ENCODE measurements at places on chromosomes 4 and X.

GRCh38 chr4:9969526-9970398 is 51.5 kb downstream of the SLC2A9 start:
- no peak for DNase-seq

DNA sequence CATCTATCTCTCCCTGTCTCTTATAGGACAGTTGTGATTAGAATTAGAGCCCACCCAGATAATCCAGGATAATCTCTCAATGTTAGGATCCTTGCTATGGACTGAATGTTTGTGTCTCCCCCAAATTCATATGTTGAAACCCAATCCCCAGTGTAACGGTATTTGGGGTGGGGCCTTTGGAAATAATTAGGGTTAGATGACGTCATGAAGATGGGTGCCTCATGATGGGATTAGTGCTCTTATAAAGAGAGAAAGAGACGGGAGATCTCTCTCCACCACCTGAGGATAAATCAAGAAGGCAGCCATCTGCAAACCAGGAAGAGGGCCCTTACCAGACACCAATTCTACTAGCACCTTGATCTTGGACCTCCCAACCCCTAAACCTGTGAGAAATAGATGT is 33.7 kb upstream of the SHISA3 start:
- DNase-seq: no peak

GRCh38 chrX:153959649-153960048 is 12.0 kb downstream of the HCFC1 start:
- no peak for DNase-seq

DNA sequence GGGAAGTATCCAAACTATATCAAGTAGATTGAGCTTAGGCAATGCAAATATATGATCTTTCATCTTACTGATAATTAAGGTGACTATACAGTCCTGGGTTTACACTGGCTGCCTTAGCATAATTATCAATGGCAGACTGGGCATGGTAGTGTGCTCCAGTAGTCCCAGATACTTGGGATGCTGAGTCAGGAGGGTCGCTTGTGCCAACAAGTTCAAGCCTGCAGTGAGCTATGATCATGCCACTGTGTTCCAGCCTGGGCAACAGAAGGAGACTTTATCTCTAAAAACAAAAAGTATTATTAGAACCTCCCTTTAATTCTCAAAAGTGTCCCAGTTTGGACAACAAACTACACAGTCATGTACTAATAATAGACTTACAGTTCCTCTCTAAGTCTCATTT is 99.4 kb upstream of the RASGEF1B start:
- DNase-seq: no peak

- DNase-seq: no peak
These were observed 583.9 kb upstream of the DIPK2B start for GRCh38 chrX:45784590-45784989.

- no peak for DNase-seq
These were observed 22.2 kb upstream of the HSPA4L start for GRCh38 chr4:127759893-127760292.

GRCh38 chrX:15233416-15234015 is 36.4 kb downstream of the ASB9 start:
- no peak for DNase-seq

DNA sequence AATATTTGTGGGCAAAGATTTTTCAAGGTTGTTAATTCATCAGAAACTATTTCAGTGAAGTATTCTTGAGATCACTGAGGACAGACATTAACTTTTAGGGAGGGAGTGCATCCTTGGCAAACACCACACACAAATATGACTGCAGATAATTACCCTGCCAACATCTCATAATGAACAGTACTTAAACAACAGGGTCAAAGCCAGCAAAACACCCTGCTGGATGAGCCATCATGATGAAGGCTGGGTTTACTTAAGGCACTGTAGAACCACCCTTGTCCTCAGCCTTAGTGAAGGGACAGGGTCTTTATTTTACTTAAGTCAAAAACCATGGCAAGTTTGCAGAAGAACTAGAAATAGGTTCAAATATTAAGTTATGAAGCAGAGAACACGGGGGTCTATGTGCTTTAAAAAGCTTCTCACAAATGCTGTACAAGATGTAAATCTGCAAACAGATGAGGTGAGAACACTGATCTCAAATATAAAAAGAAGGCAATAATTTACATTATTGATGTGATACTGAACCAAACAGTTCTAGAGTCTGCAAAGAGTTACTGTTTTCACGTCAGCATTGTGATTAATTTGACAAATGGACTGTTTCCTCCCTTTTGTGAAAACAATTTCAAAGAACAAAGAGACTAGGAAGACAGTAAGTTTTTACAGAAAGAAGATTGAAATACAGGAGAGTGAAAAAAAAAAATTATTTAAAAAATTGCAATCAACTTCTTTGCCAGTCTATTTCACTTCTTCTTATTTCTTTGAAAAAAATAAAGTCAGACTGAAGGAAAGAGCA is 28.2 kb downstream of the TAPT1 start:
- no peak for DNase-seq

- no peak for DNase-seq
These were observed 113.4 kb upstream of the TRIM2 start for GRCh38 chr4:153090670-153091385.

GRCh38 chrX:54093571-54093970 is 49.3 kb upstream of the PHF8 start:
- no peak for DNase-seq

- no peak for DNase-seq
These were observed 712 bp downstream of the PNPLA4 start for GRCh38 chrX:7926501-7926900.

GRCh38 chrX:116961872-116962582 is 499.3 kb upstream of the CT83 start:
- no peak for DNase-seq

- DNase-seq: no peak
These were observed 175.2 kb upstream of the TET2 start for GRCh38 chr4:104971462-104971861.

DNA sequence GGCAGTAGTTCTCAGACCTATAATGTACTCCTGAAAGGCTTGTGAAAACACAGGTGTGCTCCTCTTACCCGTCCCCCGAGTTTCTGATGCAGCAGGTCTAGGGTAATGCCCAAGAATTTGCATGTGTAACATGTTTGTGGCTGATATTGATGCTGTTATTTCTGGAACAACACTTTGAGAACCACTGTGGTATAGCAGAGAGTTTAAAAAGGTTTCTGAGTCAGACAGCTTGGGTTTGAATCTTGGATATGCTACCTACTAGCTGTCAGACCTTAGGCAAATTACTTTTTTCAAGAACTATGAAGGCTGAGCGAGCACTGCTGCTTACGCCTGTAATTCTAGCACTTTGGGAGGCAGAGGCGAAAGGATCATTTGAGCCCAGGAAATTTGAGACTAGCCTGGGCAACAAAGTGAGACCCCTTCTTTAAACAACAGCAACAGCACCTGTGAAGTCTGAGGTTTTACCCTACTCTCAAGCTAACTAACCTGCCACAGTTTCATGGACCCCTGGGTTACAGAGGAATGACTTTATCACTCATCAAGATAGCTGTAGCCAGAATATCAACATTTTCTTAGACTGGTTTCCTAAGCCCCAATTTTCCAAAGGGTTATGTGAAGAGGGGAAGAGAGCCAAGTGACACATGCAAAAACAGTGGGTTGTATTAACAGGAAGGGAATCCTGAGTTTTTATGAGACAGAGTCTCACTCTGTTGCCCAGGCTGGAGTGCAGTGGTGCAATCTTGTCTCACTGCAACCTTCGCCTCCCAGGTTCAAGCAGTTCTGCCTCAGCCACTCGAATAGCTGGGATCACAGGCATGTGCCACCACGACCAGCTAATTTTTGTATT is 5.1 kb downstream of the AFF1 start:
- no peak for DNase-seq

DNA sequence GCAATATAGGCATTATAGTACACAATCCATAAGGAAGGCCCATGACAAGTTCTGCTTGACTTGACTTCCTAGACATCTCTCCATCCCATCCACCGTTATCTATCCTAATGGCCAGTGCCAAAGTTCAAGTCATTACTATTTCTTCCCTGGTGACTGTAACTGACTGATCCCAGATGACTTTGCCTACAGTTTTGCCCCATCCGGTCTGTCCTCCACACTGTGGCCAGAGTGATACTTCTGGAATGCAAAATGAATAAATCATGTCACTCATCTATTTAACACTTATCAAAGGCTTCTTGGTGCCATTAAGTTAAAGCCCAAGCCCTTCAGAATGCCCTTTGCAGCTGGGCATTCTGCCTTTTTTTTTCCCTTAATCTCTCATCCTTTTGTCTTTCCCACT is 130.8 kb downstream of the PPARGC1A start:
- no peak for DNase-seq

GRCh38 chrX:153992180-153992579 is 19.6 kb downstream of the TMEM187 start:
- no peak for DNase-seq

DNA sequence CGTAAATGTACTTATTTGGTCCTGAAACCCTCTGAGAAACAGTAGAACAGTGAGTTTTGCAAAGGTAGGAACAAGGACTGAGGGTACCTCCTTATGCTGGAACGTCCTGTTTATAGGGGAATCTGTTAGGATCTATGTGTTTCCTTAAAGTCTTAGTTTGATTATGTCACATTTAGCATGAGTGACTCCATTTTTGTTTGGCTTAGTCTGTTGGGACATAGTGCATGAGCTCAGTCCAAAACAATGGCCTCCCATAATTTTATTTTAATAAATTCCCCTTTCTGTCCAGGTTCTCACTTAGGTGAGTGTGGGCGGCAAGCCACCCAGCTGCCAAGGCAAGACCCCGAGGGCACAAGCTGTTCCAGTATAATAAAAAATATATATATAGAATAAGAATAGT is 27.7 kb downstream of the HTT-AS start:
- DNase-seq: no peak

GRCh38 chr4:100224160-100224559 is 33.9 kb upstream of the DDIT4L start:
- no peak for DNase-seq

- no peak for DNase-seq
These were observed 46.9 kb downstream of the XIAP start for GRCh38 chrX:123906557-123907316.

DNA sequence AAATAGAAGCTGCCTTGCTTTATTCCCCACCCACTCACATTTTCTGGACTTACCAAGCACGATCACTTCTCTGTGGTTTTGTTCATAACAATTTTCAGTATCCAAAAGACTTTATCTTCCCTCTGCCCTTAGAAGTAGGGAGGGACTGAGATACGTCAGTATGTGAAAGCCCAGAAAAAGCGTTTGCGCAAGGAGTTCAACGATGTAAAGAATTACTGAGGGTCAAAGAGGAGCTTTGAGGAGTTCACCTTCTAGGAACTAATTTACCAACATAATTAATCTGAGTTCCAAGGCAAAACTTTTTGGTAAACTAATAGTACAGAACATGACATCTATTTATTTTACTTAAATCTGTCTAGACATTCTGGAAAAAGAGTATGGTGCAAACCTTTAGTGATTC is 84.6 kb downstream of the MBNL3 start:
- no peak for DNase-seq

- no peak for DNase-seq
These were observed 56.5 kb upstream of the NKX1-1 start for GRCh38 chr4:1462768-1463075.

- DNase-seq: no peak
These were observed 332.0 kb downstream of the PCDH18 start for GRCh38 chr4:137200322-137200721.

DNA sequence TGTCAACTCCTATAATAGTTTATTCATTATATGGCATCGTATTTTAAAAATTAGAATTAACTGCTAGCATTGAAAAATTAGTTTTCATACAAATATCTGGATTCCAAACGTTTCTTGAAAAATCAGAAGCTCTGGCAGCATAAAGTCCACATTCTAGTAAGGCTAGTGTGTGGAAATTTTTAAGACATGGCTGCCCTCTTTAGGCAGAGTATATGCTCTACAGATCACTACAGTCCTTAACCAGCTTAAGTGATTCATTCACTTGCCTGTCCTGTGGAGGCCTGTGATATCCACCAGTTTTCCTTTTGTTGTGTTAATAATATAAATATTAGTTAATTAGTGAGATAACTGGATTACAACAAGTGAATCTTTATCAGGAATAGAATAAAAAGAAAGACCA is 287.2 kb downstream of the OPHN1 start:
- peak; percentile 70 for DNase-seq

DNA sequence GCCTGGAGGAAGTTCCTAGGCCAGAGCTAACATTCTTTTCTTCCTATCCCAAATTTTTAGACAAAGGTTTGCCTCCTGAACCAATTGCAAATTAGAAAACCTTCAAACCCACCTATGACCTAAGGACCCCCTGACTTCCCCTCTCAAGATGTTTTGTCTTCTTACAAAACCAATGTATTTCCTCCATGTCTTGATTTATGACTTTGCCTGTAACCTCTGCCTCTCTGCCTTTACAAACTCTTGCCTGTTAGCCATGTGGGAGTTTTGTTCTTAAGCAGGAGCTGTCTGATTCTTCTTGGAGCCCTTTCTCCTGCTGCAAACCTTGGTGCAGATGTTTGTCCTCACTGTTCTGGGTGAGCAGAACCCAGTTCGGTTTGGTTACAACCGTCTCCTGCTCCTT is 222.3 kb upstream of the BOD1L1 start:
- peak; percentile 46 for DNase-seq

- DNase-seq: peak; percentile 89
These were observed 46.7 kb upstream of the IL2 start for GRCh38 chr4:122503214-122503613.

GRCh38 chrX:54182864-54183613 is at the start of gene FAM120C:
Gene FAM120C, minus strand, starts transcription at chrX:54183254. Its CDS starts 56 bp downstream, at chrX:54183198.
- DNase-seq: peak; percentile 64

DNA sequence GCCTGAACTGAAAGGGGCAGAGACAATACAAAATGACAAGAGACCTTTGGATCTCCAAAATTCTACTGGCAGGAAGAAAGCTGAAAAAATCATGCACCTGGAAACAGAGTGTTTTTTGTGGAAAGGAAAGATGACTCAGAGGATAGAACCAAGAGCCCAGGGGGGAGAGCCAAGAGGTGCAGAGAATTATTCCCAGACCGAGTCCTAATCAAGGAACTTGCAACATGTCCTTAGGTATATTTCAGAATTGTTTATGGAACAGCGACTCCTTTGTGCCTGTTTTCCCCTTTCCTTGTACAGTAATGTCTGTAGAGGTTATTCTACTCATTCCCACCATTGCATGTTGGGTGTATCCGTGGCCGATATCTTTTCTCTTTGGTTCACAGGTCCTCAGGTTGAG is 71.7 kb downstream of the YIPF6 start:
- no peak for DNase-seq
